WTC11 (cell line): ENCODE measurements at places on chromosomes 5 and 9.

DNA sequence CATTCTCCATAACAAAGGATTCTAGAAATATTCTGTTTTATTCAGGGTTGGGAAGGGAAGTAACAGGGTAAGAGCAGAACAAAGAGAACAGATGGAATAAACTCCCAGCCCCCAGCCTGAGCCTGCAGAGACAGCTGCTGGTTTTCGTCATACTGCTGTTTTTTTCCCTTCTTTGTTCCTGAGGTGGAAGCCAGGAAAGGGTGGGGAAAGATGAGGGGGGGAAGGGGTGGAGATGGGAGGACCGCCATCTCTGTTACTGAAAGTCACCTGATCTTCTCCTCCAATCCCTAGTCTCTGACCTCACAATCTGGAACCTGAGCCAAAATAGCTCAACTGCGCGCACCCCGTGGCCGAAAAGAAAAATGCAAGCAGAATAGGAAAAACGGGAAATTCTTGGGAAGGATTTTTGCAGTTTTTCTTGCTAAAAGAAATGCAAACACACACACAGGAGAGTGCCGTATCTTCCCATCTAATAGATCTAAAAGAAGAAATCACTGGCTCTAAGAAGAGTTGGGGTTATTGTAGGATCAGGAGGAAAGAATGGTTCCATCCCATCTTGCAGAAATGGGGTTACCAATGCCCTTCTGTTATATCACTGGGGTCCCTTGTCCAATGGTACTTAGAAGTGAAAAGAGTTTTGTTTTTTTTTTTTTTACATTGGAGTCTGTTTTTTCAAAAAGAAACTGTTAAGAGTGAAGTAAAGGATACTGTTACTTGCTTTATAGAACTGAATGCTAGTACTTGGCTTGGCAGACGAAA is 57.9 kb downstream of the DIAPH1 start:
- DNase-seq: peak; percentile 75

GRCh38 chr5:15734058-15734457 is 234.1 kb downstream of the FBXL7 start:
- DNase-seq: peak; percentile 14

DNA sequence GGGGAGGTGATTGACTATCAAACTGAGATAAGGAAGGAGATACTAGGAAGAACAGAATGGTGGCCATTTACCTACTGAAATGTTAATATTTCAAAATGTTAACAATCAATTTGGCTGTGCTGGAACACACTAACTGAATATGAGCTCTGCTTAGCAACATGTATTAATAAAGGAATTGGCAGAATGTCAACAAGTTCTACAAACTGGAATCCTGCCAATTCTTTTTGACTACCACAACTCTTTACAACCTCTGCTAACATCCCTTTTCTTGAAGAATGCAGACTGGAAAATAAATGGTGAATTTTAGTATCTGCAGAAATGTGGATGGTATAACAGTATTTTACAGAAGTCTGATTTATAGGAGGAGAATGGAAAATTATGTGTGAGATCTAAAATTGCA is 446.4 kb downstream of the ISL1 start:
- DNase-seq: no peak

DNA sequence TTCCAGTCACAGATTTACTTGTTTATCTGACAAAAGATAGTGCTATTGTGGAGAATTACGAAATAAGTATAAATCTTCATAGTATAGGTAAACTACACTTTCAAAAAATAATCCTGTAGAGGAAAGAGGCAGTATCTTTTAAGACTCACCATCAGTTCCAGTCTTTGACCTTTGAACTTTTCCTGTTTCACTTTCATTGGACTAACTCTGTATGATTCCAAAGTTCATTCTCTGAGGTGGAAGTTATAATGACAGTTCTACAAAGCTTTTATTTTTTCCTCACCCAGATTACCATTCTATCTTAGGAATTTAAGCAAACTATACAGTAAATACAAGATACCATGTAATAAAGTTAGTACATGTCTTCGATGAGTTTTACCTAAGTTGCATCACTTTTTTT is 901.3 kb upstream of the SEMA6A start:
- no peak for DNase-seq

- DNase-seq: no peak
These were observed 75.1 kb upstream of the ATG10 start for GRCh38 chr5:81896764-81897163.

- DNase-seq: no peak
These were observed 12.7 kb upstream of the SLC2A6 start for GRCh38 chr9:133491656-133491925.

- no peak for DNase-seq
These were observed 32.6 kb upstream of the RXRA start for GRCh38 chr9:134293611-134294152.

GRCh38 chr9:79985264-79985663 is 413.5 kb downstream of the TLE4 start:
- DNase-seq: no peak
